Activated T-cell treated with anti-CD3 and anti-CD28 coated beads for 24 hours (primary cell): ENCODE measurements at places on chromosomes 3 and 15.

DNA sequence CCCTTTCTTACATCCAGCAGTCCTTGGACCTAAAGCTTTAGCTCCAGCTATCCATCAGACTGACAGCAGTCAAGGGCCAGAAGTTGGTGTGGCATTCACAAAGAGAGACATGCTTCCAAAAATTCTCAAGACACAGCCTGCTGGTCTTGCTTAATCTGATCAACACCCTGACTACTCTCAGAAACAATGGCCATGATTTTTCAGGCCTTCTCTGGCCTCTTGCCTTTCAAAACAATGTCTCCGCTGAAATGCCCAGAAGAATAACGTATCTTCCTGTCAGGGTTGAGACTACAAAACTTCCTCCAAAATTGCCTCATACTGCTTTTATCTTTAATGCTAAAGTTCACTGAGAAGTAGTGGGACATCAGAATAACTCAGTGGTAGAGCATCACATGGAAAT lies 205.4 kb upstream of the SETMAR start:
- no peak for DNase-seq

GRCh38 chr3:138032567-138032966 lies 22.6 kb downstream of the CLDN18 start:
- DNase-seq = no peak

DNA sequence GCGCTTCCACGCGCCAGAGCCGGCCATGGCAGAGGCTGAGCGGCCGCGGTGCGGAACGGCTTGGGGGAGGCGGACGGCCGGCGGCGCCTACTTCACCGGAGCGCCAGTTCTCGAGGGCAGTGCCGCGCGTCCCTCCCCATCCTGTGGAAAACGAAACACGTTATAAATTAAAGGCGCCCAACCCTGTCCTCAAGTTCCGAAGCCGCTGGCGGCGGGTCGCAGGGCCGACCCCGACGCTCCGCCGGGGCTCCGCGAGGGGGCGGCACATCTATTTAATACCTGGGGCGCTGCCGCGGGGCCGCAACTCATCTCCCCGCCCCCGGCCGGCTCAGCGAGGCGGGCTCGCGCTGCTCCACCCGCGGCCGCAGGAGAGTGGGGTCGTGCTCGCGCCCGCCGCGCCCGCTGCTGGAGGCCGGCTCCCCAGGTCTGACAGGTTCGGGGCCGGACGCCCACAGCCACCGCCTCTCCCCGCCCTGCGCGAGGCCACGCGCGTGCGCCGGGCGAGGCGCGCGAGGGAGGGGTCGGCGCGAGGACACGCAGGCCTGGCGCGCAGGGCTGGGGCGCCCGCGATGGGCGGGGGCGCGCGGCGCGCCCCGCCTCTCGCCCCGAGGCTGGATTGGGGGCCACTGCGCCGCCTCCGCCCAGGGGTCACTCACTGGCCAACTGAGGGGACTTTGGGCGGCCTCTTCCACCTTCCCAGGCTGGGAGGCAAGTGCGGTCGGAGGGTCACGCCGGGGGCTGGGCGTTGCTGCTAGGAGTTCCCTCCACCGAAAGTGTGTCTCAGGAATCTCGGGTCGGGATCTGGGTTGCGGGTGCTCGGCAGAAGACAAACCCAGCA lies at the start of gene SLC30A4:
Gene SLC30A4, minus strand, starts transcription at position 428 of the 838 bp plus-strand sequence. Its CDS starts 401 bp downstream, at position 27.
- peak; percentile 44 for DNase-seq

GRCh38 chr3:141122455-141123030 lies 71.4 kb downstream of the SPSB4 start:
- no peak for DNase-seq

- no peak for DNase-seq
Measured at GRCh38 chr3:25863416-25863959, 73.6 kb downstream of the OXSM start.

GRCh38 chr15:63439536-63440264 lies 58.1 kb upstream of the CA12 start:
- no peak for DNase-seq

DNA sequence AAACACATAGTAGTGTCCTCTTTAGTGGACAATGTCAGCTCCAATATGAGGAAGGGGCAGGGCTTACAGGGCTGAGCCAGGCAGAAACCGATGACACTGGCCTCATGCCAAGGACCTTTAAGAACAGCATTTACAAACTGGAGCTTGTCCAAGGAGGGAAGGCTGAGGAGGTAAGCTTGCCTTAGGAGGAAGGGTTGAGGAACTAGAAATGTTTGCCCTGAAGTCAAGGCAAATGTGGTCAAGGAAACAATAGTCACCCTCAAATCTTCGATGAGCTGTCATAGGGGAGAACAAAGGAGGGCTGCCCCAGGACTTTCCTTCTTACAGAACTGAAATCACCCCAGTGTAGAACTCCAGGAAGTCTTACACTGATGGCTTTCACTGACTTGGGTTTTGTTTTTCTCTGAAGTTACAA lies 136.4 kb downstream of the LIPC start:
- DNase-seq = no peak

DNA sequence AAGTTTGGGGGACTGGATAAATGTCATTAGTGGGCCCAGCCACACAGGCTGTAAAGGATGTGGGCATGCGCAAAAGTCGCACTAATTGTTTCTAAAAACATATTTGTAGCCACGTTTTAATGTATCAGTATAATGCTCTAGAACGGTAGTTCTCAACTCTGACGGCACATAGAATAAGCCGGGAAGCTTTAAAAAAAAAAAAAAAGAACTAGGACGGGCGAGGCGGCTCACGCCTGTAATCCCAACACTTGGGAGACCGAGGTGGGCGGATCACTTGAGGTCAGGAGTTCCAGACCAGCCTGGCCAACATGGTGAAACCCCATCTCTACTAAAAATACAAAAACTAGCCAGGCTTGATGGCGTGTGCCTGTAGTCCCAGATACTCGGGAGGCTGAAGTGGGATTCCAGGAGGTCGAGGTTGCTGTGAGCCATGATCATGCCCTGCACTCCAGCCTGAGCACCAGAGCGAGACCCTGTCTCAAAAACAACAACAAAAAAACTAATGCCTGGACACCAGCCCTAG lies 618 bp upstream of the MON1A start:
- no peak for DNase-seq

DNA sequence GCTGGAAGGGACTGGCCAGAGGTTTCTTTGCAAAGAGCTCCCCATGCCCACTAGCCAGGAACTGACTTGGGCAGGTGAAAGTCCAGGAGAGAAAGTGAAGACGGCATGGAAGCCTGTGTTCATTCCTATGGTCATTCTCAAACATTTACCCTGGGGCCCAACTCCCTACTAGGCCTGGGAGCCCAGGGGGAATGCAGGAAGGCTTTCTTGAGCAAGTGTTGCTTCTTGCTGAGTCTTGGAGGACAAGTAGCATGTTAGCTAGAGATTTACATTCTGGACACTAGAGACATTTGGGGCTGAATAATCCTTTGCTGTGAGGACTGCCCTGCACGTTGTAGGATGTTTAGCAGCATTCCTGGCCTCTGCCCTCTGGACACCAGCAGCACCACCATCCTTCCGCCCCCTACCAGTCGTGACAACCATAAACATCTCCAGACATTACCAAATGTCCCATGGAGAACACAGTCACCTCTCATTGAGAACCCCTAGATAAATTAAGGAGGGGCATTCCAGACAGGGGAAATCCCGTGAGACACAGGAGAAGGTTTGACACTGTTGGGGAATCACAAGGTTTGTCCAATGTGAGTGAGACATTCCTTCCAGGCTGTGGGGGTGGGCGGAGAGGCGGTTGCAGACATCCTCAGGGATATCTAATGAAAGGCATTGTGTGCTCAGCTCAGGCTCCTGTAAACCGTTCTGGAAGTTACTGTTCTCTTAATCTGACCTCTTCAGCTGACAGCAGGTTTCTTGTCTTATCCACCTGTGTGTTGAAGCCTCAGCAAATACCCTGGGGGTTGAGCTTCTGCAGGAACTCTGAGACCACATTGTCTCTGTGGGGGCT lies 236.2 kb downstream of the TLE3 start:
- no peak for DNase-seq

DNA sequence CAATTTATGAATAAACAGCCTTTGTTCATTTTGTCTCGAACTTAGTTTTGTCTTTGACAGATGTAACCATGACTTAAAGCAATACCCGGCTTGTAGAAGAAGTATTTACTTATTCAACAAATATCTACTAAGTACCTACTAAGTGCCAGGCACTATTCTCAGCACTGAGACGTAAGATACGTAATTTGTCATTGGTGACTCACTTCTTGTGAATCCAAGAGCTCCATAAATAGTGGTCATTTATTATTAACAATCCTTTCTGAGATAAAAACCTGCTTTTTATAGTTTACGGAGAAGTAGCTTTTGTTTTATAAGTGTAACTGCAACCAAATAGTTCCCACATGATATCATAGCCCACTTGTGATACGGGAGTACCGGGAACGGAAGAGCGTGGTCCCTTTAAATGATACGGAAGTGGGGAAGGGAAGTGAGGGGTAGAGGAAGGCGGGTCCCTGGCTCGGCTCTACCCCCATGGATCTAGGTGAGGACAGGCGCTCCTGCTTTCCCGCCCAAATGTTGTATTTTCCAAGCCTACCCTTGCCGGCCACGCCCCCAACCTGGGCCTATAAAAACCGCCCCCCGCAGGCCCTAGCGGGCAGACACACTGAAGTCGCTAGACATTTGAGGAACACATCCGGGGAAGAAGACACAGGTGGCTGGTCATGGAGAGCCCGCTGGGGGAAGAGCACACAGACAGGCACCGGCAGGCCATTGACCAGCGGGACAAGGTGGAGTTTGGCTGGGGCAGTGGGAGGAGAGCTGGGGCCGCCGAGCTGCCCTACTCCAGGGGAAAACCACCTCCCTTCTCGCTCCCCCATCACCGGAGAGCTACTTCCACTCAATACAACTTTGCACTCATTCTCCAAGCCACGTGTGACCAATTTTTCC lies at the start of gene SAMMSON:
Gene SAMMSON, plus strand, starts transcription at position 594 of the 888 bp plus-strand sequence.
- DNase-seq = no peak

DNA sequence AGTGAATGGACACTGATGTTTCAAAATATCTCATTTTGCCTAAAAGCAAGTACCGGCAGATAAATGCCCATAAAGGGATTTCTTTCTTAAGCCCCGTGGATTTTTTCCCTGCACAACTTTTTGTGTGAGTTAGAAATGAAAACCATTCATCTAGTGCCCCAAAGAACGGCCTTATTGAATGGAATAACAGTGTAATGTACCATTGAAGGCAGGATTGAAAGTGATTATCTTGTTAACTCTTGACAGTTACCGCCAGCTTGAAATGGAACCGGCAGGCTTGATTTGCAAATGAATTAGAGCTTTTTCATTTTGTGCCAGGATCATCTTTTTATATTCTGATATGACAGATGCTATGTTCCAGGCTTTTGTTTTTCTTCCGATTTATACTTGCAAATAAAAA lies 162.2 kb downstream of the RSRC1 start:
- no peak for DNase-seq

DNA sequence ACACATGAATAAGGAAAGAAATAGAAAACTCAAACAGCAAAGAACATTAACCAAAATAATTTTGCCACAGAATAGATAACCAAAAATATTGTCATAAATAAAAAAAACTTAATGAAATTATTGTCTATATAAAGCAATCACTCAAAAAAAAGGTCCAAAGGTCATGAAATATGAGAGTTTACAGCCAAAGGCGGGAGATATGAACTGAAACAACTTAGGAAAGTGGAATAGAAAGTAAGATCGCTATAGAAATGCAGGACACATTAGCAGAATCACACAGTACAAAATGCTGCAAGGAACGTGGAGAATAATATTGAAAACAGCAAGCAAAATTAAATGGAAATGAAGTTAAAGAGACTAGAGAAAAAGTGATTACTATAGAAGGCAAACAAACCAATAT lies 375.0 kb upstream of the ARHGEF26 start:
- no peak for DNase-seq

- no peak for DNase-seq
Measured at GRCh38 chr3:124275412-124275811, 283.5 kb upstream of the ROPN1 start.

- DNase-seq = no peak
Measured at GRCh38 chr3:1139071-1139470, 46.2 kb downstream of the CNTN6 start.

DNA sequence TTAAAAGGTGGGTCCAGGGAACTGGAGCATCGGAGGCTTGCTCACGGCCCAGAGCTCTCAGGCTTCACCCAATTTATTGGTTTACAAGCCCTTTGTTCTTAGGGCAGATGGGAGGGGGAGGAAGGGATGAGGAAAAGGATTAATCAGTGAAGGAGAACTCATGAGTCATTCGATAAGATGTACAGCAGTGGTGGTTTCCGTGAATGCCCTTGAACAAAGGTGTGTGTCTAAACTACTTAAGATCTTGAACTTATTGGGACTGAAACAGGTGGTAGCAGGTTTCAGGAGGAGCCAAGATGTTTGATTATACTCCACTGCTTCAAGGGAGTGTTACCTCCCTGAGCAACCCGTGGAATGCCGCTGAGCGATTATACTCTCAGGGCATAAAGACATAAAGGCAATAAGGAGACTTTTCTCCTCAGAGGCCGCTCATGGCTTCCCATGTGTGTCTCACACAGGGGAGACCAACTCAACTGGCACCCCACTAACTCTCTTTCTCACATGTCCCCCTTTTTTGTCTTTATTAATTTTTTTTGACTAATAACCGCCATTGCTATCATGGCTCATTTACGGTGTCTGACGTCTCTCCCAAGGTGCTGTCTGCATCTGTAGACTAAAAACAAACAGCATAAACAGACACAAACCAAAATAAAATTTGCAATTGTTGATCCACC lies 17.3 kb upstream of the SLC28A2 start:
- no peak for DNase-seq

GRCh38 chr15:59537403-59537802 lies 74.2 kb upstream of the GCNT3 start:
- no peak for DNase-seq

- no peak for DNase-seq
Measured at GRCh38 chr3:127691489-127691888, 18.7 kb downstream of the ABTB1 start.

DNA sequence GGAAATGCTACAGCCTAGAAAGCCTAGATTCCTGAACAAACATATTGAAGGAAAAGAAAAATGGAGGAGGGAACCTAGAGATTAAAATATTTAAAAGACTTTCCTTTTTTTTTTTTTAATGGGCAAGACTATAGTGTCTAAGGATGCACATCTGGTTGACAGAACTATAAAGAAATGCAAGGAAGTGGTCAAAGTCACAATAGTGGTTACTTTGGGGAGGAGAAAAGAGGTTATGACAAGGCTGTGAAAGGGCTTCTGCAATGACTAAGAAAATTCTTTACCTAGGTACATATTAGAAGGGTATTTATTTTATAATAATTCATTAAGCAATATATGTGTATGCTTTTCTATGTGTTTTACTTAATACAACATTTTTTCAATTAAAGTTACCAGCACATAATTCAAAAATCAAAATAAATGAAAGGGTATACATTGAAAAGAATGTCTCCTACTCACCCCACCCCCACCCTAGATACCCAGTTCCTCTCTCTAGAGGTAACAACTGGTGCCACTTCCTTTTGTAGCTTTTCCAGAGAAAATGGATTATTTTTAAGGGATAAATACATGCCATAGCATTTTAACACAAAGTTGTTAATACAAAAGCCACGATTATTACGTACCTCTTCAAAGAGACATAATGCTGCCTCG lies 70.1 kb downstream of the HERC1 start:
- DNase-seq = no peak

DNA sequence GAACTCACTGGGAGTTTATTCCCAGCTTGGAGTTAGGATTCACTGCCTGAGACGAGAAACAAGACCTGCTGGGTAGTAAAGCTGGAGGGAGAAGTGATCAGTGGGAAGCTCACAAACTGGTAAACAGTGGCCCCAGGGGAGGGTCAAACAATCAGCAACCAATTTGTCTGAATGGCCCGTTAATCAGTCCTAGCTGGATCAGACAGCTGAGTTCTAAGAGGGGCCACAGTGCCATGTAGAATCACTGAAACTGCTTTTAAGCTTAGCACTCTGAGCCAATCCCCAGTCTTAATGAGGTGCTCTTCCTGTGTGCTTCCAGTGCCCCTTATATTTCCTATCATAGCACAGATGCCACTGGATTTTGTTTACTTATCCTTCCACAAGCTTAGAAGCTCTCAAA lies 591.7 kb downstream of the RSL24D1 start:
- no peak for DNase-seq
